Fibroblast of lung (primary cell): ENCODE measurements at places on chromosomes 6 and 20. TPM values are rescaled to one million over a fixed set of nuclear protein-coding genes. Genes with fewer than 3 reads are reported as not detected.

GRCh38 chr6:98526465-98526864, 307.9 kb upstream of the POU3F2 start:
- DNase-seq: no peak

DNA sequence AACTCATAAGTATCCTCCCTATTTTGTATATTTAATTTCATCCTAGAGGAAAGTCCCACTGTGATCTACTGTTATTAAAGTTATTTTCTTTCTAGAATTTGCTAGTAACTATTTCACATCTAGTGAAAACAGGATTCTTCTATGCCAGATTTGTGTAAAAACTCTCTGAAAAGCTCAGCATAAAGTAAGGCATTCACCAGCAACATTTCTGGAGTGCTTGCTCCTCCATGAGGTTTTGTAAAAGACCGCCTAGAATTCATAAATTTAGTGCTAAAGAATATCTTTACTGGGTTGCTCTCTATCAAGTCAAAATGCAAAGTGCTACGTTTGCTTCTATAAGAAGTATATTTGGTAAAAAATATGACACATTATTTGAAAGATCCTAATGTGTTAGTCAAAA, 173.5 kb upstream of the IRAK1BP1 start:
- peak; percentile 2 for DNase-seq

DNA sequence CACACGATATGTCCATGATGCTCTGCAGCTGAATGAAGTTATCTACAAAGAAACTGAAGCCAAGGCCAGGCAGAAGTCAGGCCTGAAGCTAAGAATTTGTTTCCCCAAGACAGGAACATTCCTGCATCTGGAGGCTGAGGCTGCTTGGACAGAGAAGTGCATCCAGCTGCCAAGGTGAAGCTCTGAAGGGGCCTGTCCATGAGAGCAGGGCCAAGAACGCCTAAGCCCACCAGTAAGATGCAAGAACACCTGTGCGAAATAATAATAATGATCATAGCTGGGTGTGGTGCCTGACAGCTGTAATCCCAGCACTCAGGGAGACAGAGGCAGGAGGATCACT, 37.7 kb upstream of the B4GALT5 start:
- DNase-seq: no peak

DNA sequence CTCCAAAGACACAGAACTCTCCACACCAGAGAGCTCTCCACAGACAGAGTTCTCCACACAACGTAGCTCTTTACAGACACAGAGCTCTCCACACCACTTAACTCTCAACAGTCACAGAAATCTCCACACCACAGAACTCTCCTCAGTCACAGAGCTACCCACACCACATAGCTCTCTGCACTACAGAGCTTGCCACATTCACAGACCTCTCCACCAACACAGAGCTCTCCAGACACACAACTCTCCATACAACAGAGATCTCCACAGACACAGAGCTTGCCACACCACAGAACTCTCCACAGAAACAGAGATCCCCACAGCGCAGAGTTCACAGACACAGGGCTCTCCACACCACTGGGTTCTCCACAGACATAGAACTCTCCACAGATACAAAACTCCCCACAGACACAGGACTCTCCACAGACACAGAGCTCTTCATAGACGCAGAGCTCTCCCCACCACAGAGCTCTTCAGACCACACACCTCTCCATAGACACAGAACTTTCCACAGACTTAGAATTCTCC, 52.5 kb downstream of the ERMARD start:
- DNase-seq: no peak

GRCh38 chr6:4950836-4951533, 52.9 kb downstream of the RPP40 start:
- no peak for DNase-seq

- DNase-seq: no peak
These were observed 3.7 kb downstream of the PFDN6 start for GRCh38 chr6:33292996-33293682.

Gene AGER
- total RNA-seq: 0.26 and 0.50 TPM in 2 replicates

DNA sequence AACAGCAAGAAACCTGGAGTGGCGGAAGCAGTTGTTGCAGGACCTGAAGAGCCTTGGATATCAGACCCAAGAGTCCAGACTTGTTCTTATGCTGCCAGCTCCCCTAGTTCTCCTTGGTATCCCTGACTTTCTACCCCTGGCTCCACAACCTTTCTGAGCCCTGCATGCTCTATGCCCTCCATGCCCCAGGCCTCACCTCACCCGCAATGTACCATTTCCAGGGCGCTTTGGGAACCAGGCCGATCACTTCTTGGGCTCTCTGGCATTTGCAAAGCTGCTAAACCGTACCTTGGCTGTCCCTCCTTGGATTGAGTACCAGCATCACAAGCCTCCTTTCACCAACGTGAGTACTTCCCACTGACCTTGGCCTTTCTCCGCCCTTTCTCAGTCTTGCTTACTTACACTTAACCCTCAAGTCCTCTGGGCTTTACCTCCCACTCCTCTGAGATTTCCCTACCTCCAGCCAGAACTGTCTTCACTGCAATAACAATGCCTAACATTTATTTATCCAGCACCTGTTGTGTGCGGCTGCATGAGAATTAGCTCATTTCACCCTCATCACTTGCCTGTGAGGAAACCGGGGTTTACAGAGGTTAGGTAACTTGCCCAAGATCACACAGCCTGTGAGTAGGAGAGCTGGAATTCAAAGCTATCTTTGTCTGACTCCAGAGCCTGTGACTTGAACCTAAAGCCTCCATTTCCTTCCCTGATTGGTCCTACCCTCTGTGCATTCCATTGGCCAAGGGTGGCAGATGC, 2.3 kb downstream of the POFUT1 start:
- no peak for DNase-seq

Gene FIG4
- total RNA-seq: 26.5 and 38.3 TPM in 2 replicates

Gene PREX1
- total RNA-seq: 3.1 and 3.9 TPM in 2 replicates

Gene ZC2HC1B
- total RNA-seq: not detected in 2 replicates
